Stomach (tissue), 19 donors: ENCODE measurements at places on chromosomes 7 and 10.

- no peak for DNase-seq
These were observed 1.9 kb downstream of the BUB3 start for GRCh38 chr10:123156078-123156477.

GRCh38 chr10:15627617-15628196 lies 92.0 kb downstream of the ITGA8 start:
- DNase-seq = no peak

GRCh38 chr7:96664793-96665192 lies 44.9 kb downstream of the SEM1 start:
- no peak for DNase-seq

- DNase-seq = no peak
These were observed 8.0 kb upstream of the GLRX3 start for GRCh38 chr10:130128062-130128781.

DNA sequence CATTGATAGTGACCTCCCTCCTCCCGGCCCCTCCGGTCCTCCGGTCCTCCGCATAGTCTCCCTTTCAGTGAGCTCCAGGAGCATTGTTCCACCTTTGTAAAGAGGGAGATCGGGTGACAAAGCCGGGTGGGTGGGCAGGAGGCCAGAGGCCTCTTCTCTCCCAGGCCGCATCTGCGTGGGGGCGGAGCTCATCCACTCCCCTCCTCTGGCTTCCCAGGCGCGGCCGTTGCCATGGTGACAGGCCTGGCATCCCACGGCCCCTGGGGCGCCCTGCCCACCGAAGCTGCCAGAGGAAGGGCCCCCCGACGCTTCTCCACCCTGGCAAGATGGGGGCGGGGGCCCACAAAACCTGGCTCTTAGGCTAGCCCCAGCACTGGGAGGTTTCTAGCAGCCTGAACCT lies 4.4 kb upstream of the FZD9 start:
- DNase-seq = peak; percentile 67
